ENCODE measurements at places on chromosomes 1 and 21.
A peak's percentile ranks its signal among the peaks of the same experiment; 100 is the strongest.

DNA sequence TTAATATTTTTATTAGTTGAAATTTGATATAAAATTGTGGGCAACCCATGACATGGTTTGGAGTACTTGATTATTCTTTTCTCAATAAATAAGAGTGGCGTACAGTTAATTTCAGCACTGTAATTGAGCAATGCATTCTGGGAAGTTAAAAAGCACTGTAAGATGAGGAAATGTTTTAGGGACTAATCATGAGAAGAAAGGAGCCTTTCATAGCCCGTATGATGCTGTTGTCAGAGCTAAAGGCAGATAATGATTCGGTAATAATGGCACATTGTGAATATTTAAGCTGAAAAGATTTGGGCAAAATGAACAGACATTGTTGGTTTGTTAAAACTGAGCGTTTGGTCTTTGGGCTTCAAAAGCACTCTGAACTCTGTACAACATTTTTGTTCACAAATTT lies 139.3 kb downstream of the NFIA start:
- peak; percentile 5 for DNase-seq

DNA sequence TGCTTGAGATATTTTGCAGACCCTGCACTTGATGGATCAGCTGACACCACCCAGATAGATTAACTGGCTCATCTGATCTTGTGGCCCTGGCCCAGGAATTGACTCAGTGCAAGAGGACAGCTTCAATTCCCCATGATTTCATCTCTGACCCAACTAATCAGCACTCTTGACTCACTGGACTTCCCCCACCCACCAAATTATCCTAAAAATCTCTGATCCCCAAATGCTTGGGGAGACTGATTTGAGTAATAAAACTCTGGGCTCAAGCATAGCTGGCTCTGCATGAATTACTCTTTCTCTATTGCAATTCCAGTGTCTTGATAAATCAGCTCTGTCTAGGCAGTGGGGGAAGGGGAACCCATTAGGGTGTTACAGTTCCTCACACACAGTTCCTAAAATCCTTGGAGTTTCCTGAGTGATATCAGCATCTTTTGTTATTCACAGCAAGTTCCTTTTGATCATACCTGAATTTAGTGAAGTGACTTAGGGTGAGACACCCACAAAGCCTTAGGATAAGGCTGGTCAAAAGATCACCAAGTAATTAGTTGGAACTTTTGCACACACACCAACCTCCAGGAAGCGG lies 104.2 kb downstream of the COP1 start:
- peak; percentile 20 for DNase-seq

DNA sequence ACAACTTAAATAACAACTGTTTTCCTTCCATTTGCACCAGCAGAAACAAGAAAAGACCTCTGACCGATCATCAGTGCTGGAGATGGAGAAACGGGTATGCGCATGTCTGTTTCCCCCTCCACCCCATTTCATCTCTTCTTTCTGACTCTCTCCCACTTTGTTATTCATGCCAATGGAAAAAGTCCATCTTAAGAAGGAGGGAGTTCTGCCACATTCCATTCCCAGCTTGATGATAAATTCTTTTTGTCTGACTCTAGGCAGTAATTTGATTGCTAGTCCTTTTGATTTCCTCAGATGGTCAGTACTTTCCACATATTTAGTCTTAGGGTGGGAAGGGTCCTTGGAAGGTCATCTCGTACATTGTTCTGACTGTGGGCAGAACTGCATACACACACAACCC lies 142.5 kb downstream of the SYT2 start:
- peak; percentile 90 for DNase-seq

- no peak for DNase-seq
Measured at GRCh38 chr1:112196731-112197130, 199.3 kb upstream of the CTTNBP2NL start.

DNA sequence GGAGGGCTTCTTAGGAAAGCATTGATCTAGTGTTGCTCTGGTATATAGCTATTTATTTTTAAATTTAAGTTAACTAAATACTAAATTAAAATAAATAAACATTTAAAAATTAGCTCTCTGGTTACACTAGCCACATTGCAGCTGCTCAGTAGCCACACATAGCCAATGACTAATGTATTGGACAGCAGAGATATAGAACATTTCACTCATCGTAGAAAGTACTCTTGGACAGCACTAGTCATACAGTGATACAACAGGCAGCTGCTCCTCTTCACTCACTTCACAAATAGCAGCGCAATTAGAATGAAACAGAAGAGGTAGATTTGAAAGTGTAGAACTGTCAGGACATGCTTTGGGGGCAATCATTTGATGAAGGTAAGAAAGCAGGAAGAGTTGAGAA lies 245.4 kb downstream of the PBX1 start:
- no peak for DNase-seq

- no peak for DNase-seq
Measured at GRCh38 chr1:81921344-81921743, 120.6 kb downstream of the ADGRL2 start.

GRCh38 chr1:184740344-184740743 lies 14.3 kb downstream of the EDEM3 start:
- DNase-seq: no peak

DNA sequence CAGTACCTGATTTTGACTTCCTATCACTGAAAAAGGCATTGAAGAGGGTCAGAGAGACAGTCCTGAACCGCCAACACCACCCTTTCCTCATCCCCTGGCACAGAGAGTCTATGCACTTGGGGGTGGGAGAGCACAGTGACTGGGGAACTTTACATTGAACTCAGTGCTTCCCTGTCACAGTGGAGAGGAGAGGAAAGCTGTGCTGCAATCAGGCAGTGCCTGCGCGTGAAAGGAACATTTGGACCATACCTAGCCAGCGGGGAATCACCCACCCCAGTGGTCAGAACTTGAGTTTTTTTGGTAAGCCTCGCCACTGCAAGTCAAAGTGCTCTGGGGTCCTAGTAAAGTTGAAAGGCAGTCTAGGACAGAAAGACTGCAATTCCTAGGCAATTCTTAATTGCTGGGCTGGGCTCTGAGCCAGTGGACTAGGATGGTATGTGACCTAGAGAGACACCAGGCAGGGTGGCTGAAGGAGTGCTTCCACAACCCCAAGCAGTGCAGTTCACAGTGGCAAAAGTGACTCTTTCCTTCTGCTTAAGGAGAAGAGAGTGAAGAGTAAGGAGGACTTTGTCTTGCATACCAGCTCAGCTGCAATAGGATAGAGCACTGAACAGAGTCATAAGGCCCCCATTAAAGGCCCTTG lies 9.4 kb upstream of the HENMT1 start:
- DNase-seq: peak; percentile 67

- DNase-seq: no peak
Measured at GRCh38 chr1:166716620-166717019, 122.7 kb upstream of the POGK start.

DNA sequence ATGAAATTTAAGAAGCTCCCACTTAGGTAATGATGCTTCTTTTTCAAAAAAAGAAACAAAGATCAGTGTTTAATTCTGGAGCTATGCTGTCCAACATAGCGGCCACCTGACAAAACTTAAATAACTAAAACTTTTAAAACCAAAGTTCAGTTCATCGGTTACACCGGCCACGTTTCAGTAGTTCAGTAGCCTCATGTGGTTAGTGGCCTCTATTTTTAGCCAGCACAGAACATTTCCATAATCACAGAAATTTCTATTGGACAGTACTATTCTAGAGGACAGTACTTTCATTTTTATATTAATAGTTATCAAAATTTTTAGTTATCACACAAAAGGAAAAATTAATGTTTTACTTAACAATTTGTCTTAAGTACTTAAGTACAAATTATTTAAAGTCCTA lies 141.0 kb downstream of the USP25 start:
- no peak for DNase-seq

GRCh38 chr21:17572431-17572830 lies 40.3 kb downstream of the BTG3 start:
- DNase-seq: no peak

- peak; percentile 7 for DNase-seq
Measured at GRCh38 chr1:183215076-183215720, 29.1 kb downstream of the LAMC2 start.

GRCh38 chr1:63559357-63559756 lies 33.9 kb upstream of the PGM1 start:
- no peak for DNase-seq

DNA sequence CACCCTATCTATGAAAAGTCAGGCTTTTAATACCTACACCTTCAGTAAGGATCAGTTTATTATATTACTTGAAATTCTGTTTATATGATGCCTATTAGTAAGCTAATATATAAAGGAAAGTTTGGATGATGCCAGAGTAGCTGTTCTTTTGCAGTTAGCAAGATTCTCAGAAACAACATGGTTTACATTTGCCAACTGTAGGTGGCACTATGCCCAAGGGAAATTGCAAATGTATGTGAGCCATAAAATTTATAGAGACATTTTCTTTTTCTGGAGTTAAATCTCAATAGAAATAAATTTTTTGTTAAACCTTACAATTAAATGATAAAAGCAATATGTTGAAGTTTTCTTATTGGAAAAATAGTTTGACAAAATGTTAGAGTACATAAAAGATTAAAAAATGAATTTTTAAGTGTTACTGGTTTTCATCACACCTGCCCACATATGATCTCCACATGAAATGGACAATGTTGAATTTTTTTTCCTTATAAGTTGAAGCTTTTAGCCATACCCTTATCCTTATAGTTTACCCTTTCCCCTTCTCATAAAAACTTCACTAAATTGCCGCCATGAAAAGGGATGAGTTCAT lies 32.1 kb upstream of the EPHX4 start:
- peak; percentile 60 for DNase-seq

- no peak for DNase-seq
Measured at GRCh38 chr1:25472471-25472870, 41.8 kb downstream of the MACO1 start.

DNA sequence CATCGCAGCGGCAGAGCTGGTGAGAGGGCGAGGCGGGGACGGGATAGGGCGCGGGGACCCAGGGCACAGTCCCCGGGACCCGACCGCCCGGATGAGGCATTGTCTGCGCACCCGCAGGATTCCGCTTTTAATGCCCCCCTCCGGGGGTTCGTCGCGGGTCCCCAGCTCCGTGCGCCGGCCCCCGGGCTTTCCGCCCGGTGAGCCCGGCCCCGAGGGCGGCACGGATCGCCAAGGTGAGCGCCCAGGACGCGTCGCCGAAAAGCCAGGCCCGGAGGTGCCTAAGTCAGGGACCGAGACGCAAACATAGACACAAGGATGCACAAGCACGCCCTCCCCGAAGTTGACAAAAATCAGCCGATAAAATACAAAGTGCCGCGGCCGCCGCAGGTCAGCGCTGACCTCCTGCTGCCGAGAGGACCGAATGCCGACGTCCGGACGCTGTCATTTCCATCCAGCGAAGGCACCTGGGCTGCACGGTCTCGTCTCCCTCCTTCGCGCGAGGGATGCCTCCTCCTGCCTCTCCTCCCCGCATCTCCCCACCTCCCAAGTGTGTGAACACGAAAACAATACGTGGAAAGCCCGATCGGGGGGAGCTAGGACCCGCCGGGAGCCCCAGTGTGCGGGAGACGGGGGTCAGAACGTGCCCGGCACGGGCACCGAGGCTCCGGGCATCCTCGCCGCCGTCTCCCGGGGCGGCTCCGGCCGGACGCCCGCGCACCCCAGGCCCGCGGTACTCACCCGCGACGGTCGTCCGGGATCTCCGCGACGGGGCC lies 101.1 kb upstream of the SOD1 start:
- no peak for DNase-seq

- peak; percentile 99 for DNase-seq
Measured at GRCh38 chr1:155001675-155002463, 733 bp upstream of the ZBTB7B start.

DNA sequence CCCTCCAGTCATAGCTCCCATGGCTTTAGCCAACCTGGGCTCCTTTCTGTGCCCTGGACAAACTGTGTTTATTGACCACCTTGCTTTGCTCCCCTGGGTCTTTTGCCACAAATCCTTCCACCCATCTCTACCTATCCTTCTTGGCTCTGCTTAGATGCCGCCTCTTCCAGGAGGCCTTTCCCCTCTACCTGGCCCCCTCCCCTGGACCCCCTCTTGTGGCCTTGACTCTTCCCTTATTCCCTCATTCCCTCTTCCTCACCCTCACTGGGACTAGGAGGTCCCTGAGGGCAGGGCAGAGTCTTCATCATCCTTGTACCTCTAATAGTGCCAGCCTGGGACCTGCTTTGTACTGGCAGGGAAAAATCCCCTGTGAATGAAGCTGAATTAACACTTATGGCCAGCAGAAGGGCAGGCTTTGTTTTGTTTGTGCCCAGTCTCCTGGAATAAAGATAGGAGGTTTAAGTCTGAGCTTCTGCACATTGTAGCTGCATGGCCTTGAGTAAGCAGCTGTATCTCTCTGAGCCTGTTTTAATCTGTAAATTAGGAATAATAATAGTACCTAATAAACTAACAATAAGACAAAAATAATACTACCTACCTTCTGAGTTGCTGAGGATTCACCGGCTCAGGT lies 13.7 kb downstream of the PTPRU start:
- no peak for DNase-seq

DNA sequence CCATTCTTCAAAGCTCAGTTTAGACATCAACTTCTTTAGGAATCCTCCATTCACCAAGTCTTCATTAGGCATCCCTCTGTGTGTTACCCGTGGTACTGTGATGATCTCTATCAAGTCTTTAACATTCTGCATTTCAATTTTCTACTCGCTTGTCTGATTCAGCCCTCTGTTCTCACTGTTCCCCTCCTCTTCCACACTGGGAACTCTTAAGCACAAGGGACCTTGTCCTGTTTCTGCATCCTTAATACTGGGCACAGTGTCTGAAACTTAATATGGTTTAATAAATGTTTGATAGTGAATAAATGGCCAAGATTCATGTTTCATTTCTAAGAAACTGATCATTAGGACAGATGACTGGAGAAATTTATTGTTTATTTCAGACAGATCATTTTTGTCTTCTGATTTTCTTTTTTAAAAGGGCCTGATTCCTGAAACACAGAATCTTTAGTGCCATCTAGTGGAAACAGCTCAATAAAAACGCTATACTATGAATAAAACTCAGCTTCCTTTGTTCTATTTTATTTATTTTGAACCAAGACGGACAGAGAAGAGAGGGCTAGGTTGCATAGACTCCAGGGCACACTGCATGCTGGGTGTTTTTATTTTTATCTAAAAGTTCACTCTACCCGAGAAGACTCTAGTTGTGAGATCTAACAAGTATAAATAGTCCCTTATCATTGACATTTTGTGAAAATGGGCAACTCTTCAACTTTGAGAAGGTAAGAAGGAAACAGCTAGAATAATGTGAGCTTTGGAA lies 7.0 kb upstream of the TRIM45 start:
- DNase-seq: peak; percentile 58

GRCh38 chr1:152870831-152871730 lies 7.0 kb upstream of the SMCP start:
- peak; percentile 46 for DNase-seq

DNA sequence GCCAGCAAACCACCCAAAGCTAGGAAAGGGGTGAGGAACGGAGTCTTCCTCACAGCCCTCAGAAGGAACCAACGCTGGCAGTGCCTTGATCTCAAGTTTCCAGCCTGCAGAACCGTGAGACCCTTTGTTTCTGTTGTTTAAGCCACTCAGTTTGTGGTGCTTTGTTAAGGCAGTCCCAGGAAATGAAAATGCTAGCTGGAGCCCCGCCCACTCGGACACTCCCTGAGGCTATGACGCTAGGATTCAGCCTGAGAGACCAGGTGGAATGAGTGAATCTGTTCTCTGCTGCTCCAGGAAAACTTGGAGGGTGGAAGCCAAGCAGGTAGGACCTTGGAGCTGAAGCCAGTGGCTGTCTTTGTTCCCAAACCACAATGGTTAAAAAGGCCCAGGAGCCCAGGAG lies 196.5 kb upstream of the POU3F1 start:
- DNase-seq: no peak

All from EH (cell line).